ENCODE measurements at places on chromosomes 2 and 18.

DNA sequence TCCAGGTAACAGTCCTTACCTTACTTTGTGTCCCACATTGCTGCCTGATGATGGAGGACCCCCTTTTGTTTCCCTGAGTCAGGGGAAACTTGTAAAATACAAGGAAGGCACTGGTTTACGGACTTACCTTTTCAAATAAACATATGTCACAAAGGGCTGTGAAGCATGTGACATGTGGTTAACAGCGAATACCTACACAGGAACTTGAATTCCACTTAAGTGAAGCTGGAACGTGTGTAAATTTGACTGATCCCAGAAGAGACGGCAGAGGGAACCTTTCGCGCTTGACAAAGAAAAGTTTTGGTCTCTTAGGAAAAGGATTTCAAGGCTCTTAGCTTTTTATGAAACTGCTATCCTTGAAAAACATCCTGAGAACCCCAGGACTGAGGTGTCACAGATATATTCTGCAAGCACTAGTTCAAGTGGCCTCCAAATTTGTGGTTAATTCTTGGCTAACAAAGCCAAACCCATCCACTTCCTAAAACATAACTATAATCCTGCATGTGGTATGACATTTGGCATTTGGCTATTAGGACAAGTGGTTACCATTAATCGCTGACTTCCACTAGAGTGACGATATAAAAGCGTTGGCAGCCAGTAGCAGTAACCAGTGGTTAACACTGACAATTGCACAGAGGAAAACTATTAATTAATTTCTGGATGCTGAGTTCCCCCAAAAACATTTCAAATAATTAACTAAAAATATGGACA is 55.6 kb downstream of the ITGB6 start:
- DNase-seq: no peak

DNA sequence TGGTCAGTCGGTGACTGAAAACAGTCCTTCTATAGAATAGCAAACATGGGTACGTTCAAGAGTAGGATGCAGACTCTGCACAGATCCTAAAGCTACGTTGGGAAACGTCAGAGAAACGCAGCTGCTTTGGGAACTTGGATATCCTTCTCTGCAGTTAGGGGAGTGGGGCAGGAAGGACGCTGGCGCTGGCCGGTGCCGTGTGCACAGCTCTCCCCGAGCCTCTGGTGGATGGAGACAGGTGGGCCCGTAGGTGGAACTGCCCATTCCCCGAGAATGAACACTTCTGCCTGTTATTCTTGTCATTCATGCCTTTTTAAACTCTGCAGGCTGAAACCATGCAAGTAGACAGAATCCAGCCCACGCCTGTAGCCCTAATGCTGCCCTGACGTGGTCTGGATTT is 91.7 kb upstream of the MBOAT2 start:
- DNase-seq: no peak

GRCh38 chr2:45748239-45748638 is 96.8 kb downstream of the PRKCE start:
- DNase-seq: peak; percentile 89

DNA sequence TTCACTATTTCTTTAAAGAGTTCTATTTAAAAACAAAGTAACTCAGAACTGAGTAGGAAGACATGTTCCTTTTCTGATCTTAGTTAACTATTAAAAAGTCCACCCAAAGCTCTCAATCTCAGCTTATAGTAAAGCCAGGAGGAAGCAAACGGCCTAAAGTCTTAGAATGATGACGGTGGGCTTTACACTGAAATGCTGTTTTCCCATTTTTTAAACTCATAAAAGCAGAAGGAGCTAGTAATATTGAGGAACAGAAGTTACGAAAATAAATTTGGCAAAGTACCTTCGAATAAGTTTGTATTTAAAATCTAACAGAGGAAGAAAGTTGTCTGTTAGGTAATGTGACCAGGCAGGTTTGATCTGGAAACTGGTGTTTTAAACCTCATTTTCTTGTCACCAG is 111.1 kb downstream of the ZNF532 start:
- DNase-seq: no peak

DNA sequence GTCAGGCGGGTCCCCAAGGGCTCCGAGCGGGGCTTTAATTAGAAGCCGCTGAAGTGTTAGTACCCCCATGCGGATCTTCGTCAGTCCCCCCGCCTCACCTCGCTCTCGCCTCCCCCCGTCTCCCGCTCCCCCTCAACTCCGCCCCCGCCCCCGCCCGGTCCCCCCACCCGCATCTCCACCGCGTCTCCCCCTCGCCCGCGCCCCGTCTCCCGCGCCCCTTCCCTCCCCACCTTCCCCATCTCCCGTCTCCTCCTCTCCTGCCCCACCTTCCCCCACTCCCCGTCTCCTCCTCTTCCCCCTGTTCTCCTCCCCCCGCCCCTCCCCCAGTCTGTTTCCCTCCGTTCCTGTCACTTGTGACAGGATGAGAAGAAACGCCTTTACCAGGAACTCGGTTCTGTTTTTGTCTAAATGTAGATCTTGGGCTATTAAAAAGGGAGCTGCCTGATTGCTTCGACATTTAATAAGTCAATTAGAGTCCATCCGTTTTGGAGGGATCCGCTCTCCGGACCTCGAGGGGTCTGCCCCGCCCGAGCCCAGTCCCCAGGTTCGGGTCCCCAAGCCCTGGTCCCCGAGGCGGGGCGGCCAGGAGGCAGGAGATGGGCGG is 969 bp upstream of the ALKAL2 start:
- no peak for DNase-seq

- no peak for DNase-seq
Measured at GRCh38 chr2:20113986-20114938, 62.8 kb upstream of the LAPTM4A start.

DNA sequence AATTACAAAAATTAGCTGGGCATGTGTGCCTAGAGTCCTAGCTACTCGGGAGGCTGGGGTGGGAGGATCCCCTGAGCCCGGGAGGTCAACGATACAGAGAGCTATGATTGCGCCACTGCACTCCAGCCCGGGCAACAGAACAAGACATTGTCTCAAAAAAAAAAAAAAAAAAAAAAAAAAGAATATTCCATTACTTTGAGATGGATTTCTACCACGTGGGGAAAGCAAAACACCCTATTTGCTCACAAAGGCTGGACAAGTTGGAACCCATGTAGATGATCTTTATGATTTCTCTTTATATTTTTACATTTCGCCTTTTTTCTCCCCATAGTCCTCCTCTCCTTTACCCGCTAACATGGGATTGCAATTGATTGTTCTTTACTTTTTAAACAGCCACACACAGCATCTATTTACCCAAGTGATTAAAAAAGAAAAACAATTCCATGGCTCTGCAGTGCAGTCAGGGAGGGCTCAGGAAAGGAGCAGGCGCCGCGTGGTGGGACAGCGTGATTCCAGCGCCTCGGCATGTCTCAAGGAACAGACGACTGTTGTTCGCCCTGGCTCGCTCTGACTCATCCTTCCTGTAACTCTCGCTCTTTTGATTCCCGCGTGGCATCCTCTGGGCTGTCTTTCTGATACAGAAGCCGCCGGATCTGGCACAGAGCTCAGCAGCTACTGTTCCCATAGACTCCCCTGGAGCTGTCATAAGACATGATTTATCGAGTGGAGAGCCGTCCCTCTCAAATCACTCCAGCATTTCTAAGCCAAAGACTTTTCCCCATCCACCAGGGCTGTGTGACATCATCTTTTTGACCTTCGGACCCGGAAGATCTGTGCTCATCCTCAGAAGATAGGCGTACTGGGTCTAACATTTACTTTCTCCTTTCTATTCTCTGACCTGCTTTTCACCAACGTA is 230.4 kb upstream of the AGAP1 start:
- DNase-seq: peak; percentile 93

GRCh38 chr2:222844323-222844722 is 16.5 kb upstream of the ACSL3 start:
- peak; percentile 84 for DNase-seq

GRCh38 chr2:189008555-189009262 is 34.5 kb downstream of the COL3A1 start:
- DNase-seq: no peak

GRCh38 chr18:59072727-59073421 is 66.8 kb upstream of the SEC11C start:
- no peak for DNase-seq
